ENCODE measurements at places on chromosomes 2 and 18. TPM values are rescaled to one million over a fixed set of nuclear protein-coding genes. Genes with fewer than 3 reads are reported as not detected.

ANKZF1 gene
- 51.6 TPM for total RNA-seq

LCT gene
- total RNA-seq = 0.06 TPM

KCMF1 gene
- 28.5 TPM for total RNA-seq

PCGF1 gene
- total RNA-seq = 8.9 TPM

TTN gene
- total RNA-seq = 416 TPM

IL18RAP gene
- total RNA-seq = 0.35 TPM

CIAO1 gene
- total RNA-seq = 184 TPM

FBLN7 gene
- total RNA-seq = 12.6 TPM

LOXL3 gene
- 10.0 TPM for total RNA-seq

CDH20 gene
- total RNA-seq = 3.9 TPM

PIK3C3 gene
- total RNA-seq = 59.1 TPM

GPD2 gene
- 19.1 TPM for total RNA-seq

REG3G gene
- total RNA-seq = not detected

BOLA3 gene
- total RNA-seq = 19.3 TPM

CASP10 gene
- total RNA-seq = 23.4 TPM

SLC38A11 gene
- total RNA-seq = 3.2 TPM

KHK gene
- 18.2 TPM for total RNA-seq

ZC3H6 gene
- total RNA-seq = 12.8 TPM

NETO1 gene
- 0.29 TPM for total RNA-seq

RAB1A gene
- total RNA-seq = 87.2 TPM

MAP3K19 gene
- total RNA-seq = 0.12 TPM

DCDC2C gene
- total RNA-seq = 0.93 TPM

HAAO gene
- 32.6 TPM for total RNA-seq

KIAA1328 gene
- total RNA-seq = 20.8 TPM

C2orf42 gene
- total RNA-seq = 18.7 TPM

ITGB1BP1 gene
- total RNA-seq = 29.9 TPM

EDAR gene
- total RNA-seq = 2.2 TPM

FHOD3 gene
- 44.5 TPM for total RNA-seq

MC4R gene
- not detected for total RNA-seq

SCN9A gene
- 5.0 TPM for total RNA-seq

CNTNAP5 gene
- total RNA-seq = 0.58 TPM

CDH7 gene
- 12.5 TPM for total RNA-seq

CHST9 gene
- 1.6 TPM for total RNA-seq

QPCT gene
- total RNA-seq = 12.2 TPM

SERPINB13 gene
- total RNA-seq = not detected

SLC5A6 gene
- total RNA-seq = 31.8 TPM

MMADHC gene
- total RNA-seq = 75.4 TPM

TXNDC2 gene
- not detected for total RNA-seq

SDC1 gene
- total RNA-seq = 38.7 TPM

CBLN2 gene
- 2.3 TPM for total RNA-seq

TFCP2L1 gene
- 68.4 TPM for total RNA-seq

SERPINB10 gene
- 1.2 TPM for total RNA-seq

IL36G gene
- not detected for total RNA-seq

MARCHF4 gene
- total RNA-seq = 0.06 TPM

CPLX4 gene
- total RNA-seq = not detected

PAX3 gene
- 0.58 TPM for total RNA-seq

SERPINB4 gene
- total RNA-seq = not detected

ANKRD23 gene
- total RNA-seq = 12.5 TPM

LIPG gene
- 32.1 TPM for total RNA-seq

IL1B gene
- total RNA-seq = 0.88 TPM
